GM06990 (cell line): ENCODE measurements at places on chromosomes 7 and 10.

GRCh38 chr7:37817996-37818720 is 30.2 kb upstream of the NME8 start:
- no peak for DNase-seq

GRCh38 chr10:21515361-21516241 is 9.9 kb downstream of the SKIDA1 start:
- DNase-seq: no peak

GRCh38 chr7:155551785-155552611 is 5.6 kb upstream of the CNPY1 start:
- DNase-seq: no peak

- no peak for DNase-seq
These were observed 9.2 kb upstream of the CPA1 start for GRCh38 chr7:130371046-130371445.

DNA sequence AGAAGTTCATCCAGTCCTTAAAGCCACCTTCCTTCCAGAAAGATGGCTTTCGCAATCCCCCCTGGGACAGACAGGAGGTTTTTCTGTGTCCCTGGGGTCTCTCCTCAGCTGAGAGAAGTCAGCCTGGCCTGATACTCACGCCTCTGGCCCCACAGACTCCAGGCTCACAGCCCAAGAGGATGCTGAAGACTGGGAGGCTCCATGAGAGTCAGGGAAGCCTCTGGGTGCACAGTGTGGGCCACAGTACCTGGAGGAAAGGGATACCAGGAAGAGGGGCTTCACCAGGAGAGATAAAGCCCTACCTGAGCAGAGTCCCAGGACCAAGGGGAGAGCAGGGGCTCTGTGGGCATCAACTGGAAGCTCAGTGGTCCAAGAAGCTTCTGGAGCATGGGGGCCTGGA is 324.4 kb downstream of the GRID1 start:
- DNase-seq: no peak

GRCh38 chr10:98364432-98365102 is 50.4 kb downstream of the PYROXD2 start:
- peak; percentile 29 for DNase-seq

DNA sequence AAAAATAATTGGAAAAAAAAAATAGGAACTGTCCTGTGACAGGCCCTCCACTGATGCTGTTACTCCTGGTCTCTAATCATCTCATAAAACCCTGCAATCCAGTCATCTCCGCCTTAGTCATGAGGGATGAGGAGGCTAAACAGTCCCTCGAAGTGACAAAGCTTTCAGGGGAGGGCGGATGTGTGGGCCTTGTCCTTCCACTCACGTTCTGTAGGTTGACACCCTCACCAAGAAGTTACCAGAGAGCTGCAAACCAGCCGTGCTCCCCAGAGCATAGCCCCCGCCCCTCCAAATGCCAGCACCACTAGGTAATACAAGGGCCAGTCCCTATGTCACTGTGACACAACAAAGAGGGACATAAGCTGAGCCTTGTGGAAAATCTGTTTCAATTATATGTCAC is 11.9 kb downstream of the COBL start:
- no peak for DNase-seq
